AG10803 (cell line): ENCODE measurements at places on chromosomes 16 and 17.
A peak's percentile ranks its signal among the peaks of the same experiment; 100 is the strongest.

GRCh38 chr16:3292604-3293003, 9.3 kb downstream of the ZNF263 start:
- DNase-seq, result peak; percentile 67

GRCh38 chr16:8110572-8111514, 479.5 kb downstream of the TMEM114 start:
- no peak for DNase-seq

DNA sequence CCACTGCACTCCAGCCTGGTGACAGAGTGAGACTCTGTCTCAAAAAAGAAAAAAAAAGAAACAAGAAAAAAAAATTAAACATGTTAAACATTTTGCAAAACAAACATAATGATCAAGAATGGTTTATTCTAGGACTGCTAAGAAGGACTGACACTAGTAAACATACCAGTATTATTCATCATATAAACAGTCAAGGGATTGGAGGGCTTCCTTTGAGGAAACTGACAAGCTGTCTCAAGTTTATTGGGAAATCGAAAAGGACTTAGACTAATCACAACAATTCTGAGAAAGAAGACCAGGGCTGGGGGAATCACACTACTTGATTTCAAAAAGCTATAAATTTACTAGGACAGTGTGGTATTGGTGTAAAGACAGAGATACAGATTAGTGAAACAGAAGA, 75.5 kb downstream of the MYH10 start:
- no peak for DNase-seq

DNA sequence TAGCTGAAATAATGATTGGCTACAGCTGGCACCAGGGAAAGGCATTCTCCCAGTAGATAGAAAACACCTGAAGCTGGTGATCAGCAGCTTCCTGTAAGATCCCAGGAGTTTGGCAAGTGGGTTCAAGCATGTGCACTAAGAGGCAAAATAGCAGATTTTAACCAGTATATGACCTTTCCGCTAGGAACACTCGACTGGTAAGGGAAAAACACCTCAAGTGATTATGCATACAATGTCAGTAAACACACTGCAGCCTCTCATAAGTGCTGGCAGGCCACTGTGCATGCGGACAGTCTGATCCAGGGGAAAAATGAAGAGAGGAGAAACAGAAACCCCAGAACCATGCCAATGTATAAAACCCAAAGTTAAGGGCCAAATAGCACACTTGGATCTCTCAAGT, 49.0 kb upstream of the HLF start:
- no peak for DNase-seq

GRCh38 chr16:79185711-79186110, 414.8 kb downstream of the MAF start:
- no peak for DNase-seq
